Inflammatory macrophage treated with lipopolysaccharide for 1 hour (primary cell): ENCODE measurements at places on chromosomes 12 and 14.

DNA sequence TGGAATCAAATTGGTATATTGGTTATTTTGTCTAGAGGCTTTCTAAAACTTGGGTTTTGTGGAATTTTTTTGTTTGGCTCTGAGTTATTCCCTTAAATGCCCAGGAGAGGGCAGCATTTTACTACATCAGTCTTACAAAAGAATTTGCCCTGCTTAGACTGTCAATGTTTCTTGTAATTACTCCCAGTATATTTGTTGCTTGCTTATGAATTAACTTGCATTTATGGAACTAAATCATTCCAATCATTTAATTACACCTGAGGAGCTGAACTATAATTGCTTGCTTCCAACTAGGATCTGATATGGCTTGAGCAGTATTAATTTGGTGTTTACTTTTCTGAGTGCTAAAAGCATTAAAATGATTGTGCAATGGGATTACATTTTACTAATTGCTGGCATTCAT lies 48.7 kb downstream of the MIPOL1 start:
- DNase-seq, result peak; percentile 54

GRCh38 chr12:5567016-5567725 lies 135.3 kb downstream of the NTF3 start:
- no peak for DNase-seq

DNA sequence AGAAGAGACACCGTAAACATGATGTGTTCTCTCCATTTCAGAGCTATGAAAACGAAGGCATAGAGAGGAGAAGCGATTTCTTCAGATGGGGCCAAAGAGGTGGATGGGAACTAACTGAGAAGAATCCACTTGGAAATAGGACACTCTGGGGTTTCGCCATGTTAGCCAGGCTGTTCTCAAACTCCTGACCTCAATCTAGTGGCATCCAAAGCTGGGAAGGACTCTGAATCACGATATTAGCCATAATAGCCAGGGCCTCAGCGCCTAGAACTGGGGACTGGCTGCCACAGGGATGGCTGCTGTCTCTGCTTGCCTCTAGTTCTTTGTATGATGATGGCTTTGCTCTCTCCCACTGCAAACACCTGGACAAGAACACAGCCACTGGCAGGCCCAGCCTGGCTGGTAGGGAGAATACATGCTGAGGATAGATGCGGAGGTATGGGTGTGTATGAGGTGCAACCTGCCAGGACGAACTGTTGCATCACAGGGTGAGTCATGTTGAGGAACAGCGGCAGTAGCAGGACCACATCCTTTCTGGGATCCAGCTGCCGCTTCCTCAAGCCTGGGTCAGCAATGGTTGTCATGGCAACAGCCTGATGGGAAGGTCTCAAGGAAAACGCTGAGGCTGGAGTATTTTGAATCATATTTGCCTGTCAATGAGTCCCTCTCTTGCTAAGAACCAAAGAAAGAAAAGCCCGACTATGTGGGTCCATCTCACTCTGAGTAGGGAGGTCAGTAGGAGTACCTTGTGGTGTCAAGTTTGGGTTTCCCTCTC lies 31.1 kb downstream of the CCDC177 start:
- peak; percentile 35 for DNase-seq

DNA sequence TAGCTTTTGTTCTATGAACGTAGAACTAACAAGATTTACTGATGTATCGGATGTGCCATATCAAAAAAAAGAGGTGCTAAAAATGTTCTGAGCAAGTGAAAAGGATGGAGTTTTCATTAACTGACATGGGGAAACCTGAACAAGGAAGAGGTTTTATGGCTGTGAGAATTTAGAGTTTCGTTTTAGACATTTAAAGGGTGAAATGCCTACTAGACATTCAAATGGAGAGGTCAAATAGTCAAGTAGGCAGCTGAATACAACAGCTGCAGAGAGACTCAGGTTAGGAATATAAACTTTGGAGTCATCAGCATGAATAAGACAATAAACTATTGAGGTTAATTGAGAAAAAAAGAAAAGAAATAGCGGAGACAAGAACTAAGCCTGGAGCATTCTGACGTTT lies 364.9 kb upstream of the GARIN6 start:
- DNase-seq, result no peak

- DNase-seq, result no peak
Observed at GRCh38 chr12:11635341-11635740, 14.1 kb upstream of the ETV6 start.

- no peak for DNase-seq
Observed at GRCh38 chr14:64502887-64503433, 678 bp downstream of the ZBTB25 start.

- no peak for DNase-seq
Observed at GRCh38 chr14:67187826-67188225, 1.4 kb upstream of the GARIN2 start.

DNA sequence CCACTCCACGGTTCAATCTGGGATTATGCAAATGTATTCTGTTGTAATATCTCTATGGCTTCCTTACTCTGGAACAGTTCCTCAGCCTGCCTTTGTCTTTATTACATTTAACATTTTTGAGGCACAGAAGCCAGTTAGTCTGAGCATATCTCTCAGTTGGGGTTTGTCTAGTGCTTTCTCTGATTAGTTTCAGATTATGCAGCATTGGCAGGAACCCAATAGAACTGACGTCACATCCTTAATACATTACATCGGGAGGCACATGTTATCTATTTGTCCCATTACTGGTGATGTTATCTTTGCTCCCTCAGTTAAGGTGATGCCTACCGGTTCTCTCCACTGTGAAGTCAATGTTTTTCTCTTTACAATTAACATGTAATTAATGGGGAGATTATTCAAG lies 62.4 kb downstream of the PPM1A start:
- DNase-seq, result no peak

DNA sequence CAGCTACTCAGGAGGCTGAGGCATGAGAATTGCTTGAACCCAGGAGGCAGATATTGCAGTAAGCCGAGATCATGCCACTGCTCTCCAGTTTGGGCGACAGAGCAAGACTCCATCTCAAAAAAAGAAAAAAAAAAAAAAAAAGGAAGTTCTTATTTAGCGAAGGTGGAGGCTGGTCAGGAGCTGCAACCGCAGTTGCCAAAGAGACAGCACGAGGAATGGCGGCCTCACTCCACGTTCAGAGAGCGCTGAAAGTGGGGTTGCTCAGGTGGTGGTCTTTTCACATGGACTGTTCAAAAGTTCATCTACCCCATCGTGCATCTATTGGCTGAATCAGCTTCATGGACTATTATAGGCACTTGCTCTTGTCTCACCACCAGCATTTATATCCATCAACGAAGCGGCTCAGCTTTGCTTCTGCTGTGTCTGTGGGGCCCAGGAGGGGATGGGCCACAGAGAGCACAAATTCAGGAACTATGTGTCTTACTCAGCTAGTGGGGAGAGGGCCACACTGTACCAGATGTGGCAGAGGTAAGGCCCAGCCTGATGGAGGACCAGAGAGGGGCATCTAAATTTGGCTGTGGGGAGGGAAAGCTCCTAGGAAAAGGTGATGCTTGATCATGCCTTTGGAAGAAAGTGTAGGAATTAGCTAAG lies 27.3 kb downstream of the SLC25A47 start:
- DNase-seq, result peak; percentile 52

DNA sequence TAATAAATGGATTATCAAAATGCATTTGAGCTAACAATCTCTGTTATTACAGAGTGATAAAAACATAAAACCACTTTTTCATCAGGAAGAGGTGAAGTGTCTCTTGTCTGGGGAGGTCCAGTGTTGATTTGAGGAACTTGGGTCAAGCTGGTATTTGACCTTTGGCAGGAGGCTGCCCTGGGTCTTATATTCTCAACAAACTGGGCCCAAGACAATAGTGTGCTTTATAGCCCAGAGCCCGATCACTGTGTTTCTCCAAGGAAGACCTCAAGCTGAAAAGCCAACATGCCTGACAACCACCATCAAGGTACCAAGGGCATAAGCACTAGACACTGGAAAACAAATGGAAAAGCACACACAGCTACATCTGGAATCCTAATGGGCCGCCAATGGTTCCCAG lies 137.0 kb downstream of the SLC25A21 start:
- DNase-seq, result no peak

GRCh38 chr12:75116646-75117198 lies 92.9 kb downstream of the KCNC2 start:
- no peak for DNase-seq

- DNase-seq, result peak; percentile 28
Observed at GRCh38 chr14:51004801-51005526, 60.7 kb upstream of the PYGL start.

DNA sequence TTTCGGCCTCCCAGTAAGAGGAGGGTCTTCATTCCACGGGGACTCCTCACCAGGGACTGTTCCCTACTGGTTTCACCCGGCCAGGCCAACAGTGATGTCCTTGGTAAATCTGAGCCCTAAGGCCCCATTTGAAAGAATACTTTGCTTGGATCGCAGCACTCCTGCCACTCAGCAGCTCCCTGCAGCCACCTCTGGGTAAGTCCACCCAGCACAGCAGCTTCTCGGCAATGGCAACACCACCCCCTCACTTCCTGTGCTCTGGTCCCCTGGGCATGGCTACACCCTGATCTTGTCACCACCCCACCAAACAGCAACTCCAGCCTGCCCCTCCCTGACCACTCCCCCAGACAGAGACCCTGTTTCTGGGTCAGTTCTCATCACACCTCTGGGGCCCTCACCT lies 100.3 kb downstream of the SETD3 start:
- no peak for DNase-seq

GRCh38 chr12:120835657-120836056 lies 68.5 kb downstream of the SPPL3 start:
- no peak for DNase-seq

- DNase-seq, result no peak
Observed at GRCh38 chr14:50859296-50859624, 12.6 kb upstream of the ABHD12B start.

DNA sequence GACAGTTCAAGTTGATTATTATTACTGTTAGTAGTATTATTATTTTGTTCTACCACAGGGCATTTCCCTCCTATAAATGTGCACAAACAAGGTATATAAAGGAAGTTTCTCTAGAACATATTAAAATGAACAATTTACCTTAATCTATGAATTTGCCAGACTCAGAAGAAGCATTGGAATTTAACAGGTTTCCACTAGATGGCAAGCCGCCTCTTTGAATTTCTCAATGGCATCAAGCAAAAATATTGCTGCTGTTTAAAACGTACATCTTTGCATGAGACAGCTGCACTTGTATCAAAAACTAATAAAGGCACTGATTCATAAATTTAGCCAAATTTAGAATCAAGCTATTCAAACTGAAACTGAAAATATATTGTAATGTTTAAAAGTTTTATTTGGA lies 34.6 kb upstream of the MIS18BP1 start:
- no peak for DNase-seq

DNA sequence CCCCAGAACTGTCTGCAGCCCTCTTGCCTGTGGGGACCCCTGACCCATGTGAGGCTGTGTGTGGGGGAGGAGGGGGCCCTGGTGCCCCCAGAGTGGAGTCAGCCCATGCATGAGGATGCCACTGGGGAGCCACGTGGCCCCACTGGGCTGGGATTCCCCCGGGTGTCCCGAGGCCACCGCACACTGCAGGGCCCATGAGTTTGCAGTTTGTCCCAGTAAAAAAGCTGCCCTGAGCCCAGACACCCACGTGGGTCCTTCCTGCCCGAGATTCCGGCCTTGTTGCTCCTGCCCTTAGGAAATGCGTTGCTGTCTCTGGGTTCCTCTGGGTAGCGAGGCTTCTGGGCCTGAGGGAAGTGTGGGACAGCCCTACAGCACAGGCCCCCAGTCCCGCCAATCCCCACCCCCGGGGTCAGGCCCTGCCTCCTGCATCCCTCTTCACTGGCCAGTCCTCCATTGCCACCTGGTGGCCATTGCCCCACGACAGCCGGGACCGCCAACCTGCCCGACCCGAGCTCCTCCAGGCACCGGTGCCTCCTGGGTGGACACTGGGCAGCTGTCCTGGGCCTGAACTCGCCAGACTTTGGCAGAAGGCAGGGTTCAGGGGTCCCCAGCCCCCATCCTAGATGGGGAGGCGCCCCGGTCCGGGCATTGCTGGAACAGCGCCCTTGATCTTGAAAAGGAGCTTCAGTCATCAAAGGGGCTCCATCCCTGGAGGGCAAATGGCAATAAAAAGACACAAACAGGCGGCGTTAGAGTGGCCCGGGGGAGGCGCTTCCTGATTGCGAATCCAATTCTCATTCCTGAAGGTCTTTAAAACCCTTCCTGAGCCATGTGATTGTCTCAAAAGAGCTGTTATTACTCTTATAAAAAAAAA lies 15.6 kb upstream of the C14orf180 start:
- DNase-seq, result peak; percentile 54

DNA sequence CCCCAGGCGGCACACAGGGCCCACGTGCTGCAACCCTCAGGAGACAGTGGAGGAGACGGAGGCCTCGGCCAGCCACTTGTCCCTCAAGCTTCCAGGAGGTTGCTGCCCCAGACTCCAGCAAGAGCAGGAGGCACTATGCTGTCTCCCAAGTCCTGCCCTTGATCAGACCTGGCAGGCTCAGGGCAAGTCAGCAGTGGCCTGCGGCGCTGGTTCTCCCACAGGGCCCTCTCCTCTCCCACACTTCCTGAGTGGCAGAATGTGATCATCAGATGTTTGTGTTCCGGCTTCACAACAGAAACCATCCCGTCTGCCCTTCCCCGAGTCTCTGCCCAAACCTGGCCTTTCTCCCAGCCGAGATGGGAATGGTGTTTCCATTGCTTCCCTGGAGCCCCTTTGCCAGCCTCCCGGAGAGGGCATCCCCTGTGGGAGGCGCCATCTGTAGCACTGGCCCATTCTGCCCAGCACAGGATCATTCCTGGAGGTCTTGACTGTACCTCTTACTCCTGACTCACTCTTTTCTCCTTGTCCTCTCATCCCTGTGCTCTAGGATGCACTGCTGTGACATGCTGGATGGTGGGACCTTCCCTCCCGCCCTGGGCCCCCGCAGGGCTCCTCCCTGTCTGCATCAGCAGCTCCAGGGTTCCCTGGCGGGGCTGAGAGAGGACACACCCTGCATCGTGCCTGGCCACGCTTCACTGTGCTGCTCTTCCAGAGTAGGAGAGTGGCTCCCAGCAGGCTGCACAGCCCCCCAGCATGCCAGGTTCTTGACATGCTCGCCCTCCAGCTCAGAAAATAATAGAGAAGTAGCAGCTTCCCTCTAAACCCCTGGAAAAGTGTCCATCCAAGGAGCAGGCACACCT lies 114.7 kb upstream of the FKBP4 start:
- DNase-seq, result no peak

- no peak for DNase-seq
Observed at GRCh38 chr12:1054117-1054870, 63.3 kb downstream of the ERC1 start.

- no peak for DNase-seq
Observed at GRCh38 chr12:15151161-15152091, 69.8 kb downstream of the RERG start.

GRCh38 chr14:55583942-55584468 lies 4.0 kb downstream of the KTN1 start:
- DNase-seq, result no peak

DNA sequence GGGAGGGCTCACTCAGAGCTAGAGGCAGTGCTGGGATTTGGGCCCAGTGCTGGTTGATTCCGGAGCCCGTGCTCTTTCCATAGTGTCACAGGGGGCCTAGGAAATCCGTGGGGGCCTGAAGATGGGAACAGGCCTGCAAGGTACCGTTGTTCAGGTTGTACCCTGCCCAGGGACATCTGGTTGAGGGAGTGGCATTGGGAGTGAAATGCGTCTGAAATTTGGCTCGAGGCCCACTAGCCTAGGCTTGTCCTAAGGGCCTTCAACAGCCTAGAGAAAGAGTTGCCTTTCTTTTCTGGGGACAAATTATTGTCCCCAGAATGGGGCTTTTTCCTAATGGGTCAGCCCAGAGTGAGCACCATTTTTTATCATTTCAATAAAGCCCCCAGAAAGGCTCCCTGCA lies 26.4 kb upstream of the FAM222A start:
- no peak for DNase-seq
